Renal pelvis (tissue), 12 donors: ENCODE measurements at places on chromosomes 2 and 18. TPM values are rescaled to one million over a fixed set of nuclear protein-coding genes. Genes with fewer than 3 reads are reported as not detected.

The TANC1 gene
- polyA plus RNA-seq, result 50.7 TPM

The GPBAR1 gene
- 2.2 TPM for polyA plus RNA-seq

The RAB3GAP1 gene
- 61.4 TPM for polyA plus RNA-seq

The MOGAT1 gene
- polyA plus RNA-seq, result 0.10 TPM

GRCh38 chr18:43589611-43590151 lies 312.4 kb upstream of the SYT4 start:
- DNase-seq, result no peak

DNA sequence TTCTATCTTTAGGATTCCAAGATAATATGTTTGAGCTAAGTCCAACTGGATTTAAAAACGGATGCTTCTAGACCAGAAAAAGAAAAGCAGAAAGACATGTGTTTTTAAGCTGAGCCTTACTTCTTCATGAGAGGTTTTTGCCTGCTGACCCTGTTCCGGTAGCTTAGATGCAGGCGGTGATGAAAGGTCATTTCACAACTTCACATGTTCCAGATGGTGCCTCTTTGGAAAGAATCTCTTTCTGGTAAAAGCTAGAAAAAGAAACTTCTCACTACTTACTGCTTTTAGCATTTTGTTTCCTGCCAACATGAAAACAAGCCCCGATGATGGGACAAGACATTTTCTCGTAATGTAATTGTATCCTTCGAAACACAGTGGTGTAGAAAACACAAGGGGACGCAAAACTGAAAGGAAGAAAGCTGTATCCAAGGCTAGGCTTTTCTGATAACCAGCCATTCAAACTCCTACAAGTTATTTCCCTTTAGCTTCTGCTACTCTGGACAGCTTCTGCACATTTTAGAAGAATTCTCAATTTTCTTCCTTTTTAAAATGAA lies 407.3 kb upstream of the LYPD1 start:
- DNase-seq, result peak; percentile 20
